ENCODE measurements at places on chromosomes 2 and 18.

GRCh38 chr2:201139836-201140604 lies 24.1 kb downstream of the CFLAR start:
- no peak for DNase-seq

DNA sequence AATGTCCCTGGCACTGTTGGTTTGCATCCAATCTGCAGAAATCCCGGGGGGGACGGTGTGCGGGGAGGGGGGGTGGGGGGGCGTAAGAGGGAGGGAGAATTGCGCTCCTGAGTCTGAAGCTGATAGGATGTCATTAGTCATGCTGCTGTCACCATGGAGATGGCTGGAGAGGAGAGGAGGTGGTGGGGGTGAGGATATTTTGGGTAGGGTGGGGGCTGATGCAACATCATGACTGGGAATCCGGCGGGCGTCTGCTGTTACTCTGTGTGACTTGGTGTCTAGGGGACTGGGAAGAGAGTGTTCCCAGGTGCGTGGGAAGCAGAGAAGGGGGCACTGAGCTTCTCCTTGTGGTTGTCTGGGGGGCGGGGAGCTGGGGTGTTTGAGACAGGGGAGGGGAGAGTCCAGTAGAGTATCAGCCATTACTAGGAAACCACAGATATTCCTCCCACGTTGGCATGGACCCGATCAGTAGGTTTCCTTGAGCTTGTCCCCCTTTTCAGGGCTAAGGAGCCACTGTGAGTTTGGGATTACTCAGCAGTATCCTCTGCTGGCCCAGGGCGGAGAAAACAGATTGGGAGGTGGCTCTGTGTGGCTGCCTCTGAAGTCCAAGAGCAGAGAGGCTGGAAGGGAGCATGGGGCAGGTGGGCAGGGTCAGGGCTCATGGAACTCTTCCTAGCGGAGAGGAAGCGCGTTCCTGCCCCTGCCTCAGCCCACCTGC lies 18.9 kb downstream of the TET3 start:
- no peak for DNase-seq

DNA sequence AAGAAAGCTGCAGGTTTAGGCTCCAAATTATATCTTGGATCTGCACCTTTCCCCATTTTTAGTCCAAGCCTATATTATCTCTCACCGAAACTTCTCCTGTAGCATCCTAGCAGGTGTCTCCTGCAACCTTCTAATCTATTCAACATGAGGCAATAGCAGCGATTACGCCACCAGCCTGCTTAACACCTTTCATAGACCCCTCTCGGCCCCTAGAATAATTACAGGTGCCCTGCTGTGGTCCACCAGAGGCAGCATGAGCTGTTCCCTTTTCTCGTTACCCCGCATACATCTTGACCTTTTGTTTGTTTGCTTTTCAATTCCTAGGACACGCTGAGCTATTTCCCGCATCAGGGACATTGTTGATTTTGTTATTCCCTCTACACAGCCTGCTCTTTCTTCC lies 361.9 kb downstream of the CYRIA start:
- no peak for DNase-seq

GRCh38 chr2:213221957-213222356 lies 62.3 kb upstream of the SPAG16 start:
- no peak for DNase-seq

DNA sequence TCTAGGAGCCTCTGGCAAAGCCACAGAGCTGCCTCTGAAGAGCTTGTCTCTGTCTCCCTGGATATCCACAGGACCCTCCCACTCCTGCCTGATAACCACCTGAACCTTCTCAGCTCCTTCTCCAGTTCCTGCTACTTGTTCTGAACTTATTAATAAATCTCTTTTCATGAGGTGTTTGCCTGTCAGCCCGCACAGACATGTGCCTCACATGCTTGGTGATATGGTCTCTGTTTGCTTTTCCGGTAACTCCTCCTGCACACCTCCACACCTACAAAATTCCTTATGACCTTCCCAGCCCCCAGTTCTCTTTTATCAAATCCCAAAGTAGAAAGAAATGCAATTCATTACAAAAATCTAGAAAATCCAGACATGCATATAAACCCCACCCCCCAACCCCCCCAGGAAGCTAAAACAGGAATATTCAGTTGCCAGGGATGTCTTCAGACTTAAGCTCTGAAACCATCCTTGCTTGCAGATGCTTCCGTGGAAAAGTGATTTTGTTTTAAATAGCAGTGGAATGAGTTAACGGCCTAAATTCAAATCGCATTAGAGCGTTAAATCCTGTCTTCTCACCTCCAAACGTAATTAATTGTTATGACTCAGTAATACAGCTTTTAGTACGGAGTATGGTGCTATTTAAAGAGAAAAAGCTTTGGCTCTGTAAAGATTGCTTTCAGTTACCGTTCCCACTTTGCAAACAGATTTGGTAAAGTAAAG lies 2.1 kb upstream of the PID1 start:
- no peak for DNase-seq

GRCh38 chr2:70943205-70943871 lies 7.6 kb downstream of the ATP6V1B1 start:
- no peak for DNase-seq

- DNase-seq, result no peak
Observed at GRCh38 chr2:7133521-7133920, 216.3 kb downstream of the RNF144A start.

DNA sequence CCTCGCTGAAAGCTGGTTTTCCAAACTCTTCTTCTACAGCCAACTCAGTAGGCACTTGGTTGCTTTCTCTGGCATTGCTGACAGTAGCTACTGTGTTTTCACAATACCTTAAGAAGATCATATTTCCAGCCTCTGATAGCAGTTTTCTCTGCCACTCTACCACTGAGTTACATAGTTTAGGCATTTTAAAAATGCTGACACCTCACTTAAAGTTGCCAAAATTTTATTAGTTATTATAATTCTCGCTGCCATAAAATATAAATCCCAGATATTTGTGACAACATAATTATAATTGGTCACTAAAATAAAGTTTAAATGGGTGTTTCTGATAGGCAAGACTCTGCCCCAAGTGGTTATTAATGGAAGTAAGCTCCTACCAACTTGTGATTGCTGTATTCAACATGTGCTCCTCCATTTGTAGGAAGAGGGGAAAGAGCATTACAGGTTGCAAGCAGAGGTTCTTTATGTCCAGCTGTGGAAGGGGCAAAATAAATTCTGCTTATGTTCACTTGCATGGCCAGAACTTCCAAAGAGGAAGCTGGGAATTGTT lies 1202.8 kb downstream of the CNTNAP5 start:
- no peak for DNase-seq

GRCh38 chr2:121650315-121650930 lies 1.2 kb upstream of the CLASP1 start:
- no peak for DNase-seq

GRCh38 chr2:64932371-64933216 lies 56.6 kb upstream of the SLC1A4 start:
- no peak for DNase-seq

Data from activated T-helper 1 cell treated with Interleukin-2 at 50 U/mL for 16 hours (primary cell).